ENCODE measurements at places on chromosomes 12 and 14.
A peak's percentile ranks its signal among the peaks of the same experiment; 100 is the strongest.

- no peak for DNase-seq
Measured at GRCh38 chr12:79844693-79845092, 90.2 kb downstream of the PPP1R12A start.

GRCh38 chr12:16530268-16530850 lies 75.6 kb downstream of the LMO3 start:
- DNase-seq: no peak

DNA sequence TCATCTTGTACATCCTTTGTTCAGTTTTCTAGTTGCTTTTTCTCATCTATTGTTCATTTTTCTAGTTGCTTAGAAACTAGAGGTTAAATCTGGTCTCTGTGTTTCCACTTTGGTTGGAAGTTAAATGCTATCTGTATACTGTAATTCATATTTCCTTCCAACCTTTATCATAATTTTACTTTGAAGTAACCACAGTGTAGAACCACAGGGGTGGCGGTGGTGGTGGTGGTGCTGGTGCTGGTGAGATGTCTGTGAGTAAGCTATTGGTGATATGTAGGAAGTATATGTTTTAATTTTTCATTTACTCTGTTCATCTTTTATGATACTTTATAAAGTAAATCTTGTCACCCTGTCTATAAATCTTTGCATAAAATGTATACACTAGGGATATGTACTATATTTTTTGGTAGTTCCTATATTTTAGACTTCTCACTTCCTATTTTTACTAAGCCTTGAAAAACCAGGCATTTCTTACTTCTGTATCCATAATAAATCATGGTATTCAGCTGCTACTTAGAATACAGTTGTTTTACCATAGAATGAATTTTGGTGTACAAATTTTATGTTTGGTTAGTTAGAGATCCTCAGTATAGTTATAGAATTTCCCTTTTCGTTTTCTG lies 31.9 kb downstream of the CCDC91 start:
- peak; percentile 10 for DNase-seq

DNA sequence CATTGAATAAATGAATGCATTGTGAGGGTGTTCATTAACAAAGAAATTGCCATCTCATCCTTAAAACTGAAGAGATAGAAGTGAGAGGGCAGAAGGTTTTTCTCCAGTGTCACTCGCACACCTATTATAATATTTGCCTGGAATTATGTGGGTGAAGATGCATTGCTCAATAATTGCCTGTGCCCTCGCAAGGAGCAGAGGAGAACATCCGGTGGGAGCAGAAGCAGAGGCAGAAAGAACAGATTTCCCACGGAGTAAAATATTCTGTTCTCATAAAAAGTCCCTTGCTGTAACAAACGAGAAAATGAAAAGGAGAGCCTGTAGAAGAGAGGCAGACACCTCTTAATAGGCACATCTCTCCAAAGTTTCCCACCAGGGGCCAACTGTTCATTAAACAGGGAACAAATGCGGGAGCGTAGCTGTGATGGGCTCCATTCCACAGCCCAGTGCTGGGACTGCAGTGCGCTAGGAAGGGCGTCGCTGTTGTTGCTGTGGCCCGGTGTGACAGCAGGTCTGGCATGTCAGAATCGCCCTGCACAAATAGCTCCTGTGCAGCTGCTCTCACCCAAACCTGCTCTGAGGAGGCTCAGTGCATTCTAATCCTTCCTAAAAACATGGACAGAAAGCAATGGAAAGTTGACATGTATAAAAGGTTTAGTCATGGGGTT lies 359.8 kb downstream of the APAF1 start:
- DNase-seq: no peak

DNA sequence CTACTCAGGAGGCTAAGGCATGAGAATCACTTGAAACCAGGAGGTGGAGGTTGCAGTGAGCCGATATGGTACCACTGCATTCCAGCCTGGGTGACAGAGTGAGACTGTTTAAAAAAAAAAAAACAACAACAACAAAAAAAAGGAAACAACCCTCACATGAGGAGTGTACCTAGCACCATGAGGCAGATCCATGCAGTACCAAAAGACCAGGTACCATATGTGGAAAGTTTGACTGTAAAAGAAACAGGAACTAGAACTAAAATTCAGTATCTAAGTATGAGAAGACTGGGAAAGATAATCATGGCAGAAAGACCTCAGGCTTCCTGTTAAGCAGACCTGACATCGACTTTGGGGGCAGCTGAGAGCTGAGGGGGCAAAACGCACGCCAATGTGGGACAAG lies 55.1 kb downstream of the TRAFD1 start:
- DNase-seq: no peak

DNA sequence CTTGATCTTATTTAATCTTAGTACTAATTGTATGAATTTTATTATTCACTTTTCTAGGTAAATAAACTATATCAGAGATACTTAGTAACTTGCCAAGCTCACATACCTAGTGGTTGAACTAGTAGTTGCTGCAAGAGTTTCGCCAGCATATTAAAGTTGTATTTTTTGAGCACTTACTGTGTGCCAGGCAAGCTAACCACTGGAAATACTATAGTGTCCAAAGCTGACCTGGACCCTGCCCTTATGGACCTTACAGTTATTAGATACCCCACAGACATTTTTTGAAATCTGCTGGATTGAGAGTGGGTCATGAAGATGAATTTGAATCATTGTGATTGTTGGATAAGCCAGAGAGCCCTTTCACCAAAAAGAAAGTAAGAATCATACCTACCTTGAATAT lies 125.0 kb downstream of the RAD51B start:
- no peak for DNase-seq

DNA sequence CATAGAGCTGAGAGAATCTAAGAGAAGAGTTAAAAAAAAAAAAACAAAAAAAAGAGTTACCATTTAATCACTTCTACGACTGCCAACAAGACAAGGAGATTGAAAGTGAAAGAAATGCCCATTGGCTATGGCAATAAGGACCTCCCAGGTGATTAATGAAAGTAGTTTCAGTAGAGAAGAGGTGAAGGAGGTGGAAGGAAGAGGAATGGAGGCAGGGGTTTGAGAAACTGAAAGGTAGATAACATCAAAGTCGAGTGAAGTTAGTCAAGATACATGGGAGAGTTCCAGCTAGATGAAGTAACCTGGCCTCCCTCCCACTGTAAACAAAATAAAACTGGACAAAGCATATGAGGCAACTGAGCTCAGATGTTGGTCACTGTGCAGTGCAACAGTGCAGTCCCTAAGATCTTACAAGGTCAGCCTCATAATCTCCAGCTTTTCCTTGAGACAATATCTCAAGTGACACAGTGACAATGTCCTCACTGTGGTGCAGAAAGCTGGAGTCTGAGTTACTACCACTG lies 118.0 kb upstream of the CCDC198 start:
- DNase-seq: no peak

DNA sequence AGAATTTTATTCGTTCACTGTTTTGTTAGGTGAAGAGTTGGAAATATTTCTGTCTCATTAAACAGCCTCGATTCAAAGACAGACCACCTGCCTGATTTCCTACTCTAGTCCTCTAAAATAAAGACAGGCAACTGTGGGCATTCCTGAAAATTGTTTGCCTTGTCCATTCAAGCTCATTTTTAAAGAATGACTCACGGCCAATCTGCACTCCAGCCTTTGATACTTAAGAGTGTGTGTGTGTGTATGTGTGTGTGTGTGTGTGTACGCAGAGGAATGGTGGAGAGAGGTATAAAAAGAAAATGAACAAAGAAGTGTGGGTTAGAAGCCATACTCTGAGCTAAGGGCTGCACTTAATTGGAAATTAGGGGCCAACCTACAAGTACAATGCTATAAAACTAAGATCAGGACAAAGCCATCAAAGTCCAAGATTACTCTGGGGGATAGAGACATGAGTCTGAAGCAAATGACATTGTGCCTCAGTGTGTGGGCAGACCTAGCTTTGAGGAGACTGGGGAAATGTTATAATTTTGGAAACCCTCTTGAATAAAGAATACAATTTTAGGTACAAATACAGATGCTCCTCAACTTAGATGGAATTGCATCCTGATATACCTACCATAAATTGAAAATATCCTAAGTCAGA lies 45.6 kb upstream of the SOCS2 start:
- DNase-seq: no peak

DNA sequence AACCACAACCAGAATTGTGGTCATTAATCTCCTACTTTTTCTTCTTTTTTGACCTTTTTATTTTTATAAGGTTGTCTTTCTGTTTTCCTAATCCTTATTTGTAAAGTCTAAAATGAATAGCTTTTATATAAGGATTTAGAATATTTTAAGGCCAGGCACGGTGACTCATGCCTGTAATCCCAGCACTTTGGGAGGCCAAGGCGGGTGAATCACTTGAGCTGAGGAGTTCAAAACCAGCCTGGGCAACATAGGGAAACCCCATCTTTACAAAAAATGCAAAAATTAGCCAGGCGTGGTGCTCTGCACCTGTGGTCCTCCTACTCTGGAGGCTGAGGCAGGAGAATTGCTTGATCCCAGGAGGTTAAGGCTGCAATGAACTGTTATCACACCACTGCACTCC lies 55.1 kb downstream of the IFT81 start:
- no peak for DNase-seq

- no peak for DNase-seq
Measured at GRCh38 chr12:130342842-130343241, 5.2 kb downstream of the PIWIL1 start.

- DNase-seq: no peak
Measured at GRCh38 chr12:123997033-123997822, 24.2 kb downstream of the ZNF664 start.

- DNase-seq: no peak
Measured at GRCh38 chr14:97581016-97581415, 783.8 kb downstream of the VRK1 start.

DNA sequence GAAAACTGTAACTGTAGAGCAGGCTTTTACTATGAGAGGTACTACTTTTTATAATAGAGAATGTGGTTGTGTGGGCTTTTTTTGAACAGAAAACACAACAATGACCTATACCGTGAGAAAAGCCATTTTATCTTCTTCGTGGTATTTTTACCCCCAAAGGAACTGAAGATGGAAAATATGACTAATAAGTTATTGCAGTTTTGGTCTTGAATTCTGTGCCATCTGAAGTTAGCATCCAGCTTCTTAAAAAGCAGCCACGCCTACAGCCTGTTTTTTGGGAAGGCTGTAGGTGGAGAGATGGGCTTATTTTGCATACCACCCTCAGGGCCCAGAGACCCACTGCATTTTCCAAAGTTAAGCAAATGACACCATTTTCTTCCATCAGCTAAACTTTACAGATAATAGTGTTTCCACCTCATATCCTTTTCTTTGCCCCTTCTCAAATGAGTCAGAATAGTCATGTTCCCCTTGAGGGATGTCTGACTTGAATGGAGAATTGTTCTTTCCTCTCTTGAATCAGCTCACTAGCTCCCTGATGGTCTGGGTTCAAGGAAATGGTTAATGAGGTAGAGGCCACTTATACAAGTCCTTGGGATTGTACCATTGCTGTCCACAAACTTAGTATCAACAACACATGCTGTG lies 53.0 kb downstream of the TBC1D30 start:
- no peak for DNase-seq

DNA sequence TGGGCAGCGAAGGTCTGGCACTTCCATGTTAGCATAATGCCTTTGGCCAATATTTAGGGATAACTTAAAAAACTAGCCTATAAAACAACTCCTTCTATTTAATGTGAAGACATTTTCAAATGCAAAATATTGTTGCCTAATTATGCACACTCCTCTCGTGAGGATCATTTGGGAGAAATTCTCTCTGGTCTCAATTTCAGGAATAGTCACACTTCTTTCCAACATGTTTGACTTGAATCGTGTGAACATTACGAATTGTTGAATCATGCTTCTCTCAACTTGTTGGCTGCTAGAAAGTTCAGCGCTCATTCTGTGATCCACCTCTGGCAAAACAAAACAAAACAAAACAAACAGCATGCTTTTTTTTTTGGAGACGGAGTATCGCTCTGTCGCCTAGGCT lies 313.2 kb downstream of the SEC23A start:
- DNase-seq: no peak

- DNase-seq: no peak
Measured at GRCh38 chr12:7837366-7837765, 35.3 kb downstream of the SLC2A14 start.

DNA sequence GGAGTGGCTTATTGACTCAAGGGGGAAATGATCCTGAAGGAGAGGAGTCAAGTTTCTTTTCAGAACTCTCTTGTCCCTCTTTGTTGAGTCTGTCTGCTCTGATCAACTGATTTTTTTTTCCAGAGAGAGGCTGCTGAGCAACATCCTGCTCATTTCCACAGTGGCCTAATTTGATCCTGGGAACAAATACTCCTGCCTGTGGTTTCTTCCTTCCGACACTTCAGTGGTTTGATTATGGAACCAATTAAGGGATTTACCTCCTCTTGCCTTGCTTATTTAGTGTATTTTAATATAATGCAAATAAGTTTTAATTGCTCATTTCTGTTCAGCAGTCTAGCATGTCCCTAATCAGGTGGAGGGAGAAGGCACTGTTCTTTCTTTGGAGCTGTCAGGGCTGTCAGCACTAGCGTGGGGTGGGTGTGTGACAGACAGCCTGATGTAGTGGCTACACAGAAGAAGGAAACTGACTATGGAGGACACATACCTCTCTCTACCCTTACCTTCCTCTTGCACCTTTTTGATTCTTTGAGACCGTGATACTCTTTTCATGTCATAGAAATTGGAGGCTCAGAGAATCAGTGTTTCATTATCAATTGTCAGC lies 344.9 kb upstream of the STXBP6 start:
- no peak for DNase-seq

- DNase-seq: no peak
Measured at GRCh38 chr12:64103825-64104740, 118.0 kb downstream of the KICS2 start.

DNA sequence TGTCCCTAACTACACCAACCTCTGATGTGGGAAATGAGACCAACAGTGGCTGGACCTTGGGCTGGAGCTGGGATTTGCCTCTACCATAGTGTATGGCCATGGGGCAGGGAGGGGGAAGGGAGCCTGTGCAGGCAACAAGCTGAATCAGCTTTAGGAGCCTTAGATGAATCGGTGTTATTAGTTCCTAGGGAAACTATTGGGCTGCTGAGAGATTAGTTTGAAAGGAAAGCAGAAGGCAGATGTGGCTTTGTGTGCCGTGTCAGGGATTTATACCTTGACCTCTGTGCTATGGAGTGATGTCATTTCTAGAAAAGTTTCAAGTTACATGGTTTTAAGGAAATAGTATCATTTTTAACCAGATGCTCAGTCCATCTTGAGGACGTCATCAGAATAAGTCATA lies 19.5 kb upstream of the GAS2L3 start:
- no peak for DNase-seq

Measured in activated T-helper 1 cell treated with Interleukin-2 at 50 U/mL for 16 hours (primary cell).